ENCODE measurements at places on chromosomes 11 and 22.

GRCh38 chr22:19430890-19431541 lies 517 bp downstream of the HIRA start:
- H3K27me3 ChIP-seq, result no peaks in the 10 kb centered on the region
- peak overlapping the region; percentile 91 for H3K27ac ChIP-seq
- no peaks in the 10 kb centered on the region for H3K36me3 ChIP-seq
- H3K4me3 ChIP-seq, result peak overlapping the region; percentile 93

GRCh38 chr22:31080848-31081649 lies at the start of gene SMTN:
Gene SMTN, plus strand, starts transcription at chr22:31081318. Its CDS starts 1,941 bp downstream, at chr22:31083259.
- no peaks in the 10 kb centered on the region for H3K4me1 ChIP-seq
- DNase-seq, result peak; percentile 93
- no peaks in the 10 kb centered on the region for H3K27me3 ChIP-seq
- peak within 1 kb of the TSS; percentile 71 for H3K4me3 ChIP-seq

DNA sequence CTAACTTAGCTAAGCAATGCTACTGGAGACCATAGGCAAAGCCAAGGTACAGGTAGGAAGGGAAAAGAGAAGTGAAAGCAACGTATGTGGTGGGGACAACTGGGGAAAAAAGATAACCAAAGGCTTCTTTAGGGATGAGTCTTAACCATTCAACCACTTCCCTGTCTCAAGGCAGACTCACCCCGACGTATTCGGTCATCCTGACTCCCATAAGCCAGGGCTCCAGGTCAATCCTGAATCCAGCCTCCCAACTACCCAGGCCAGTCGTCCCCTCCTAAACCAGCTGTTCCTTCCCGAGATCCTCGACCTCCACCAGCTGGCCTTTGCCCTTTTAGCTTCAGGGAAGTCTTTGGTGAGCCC lies 330 bp downstream of the ACP2 start:
- no peak for DNase-seq
- H3K4me1 ChIP-seq, result peaks cover 7% of the 10 kb centered on the region
- no peaks in the 10 kb centered on the region for H3K36me3 ChIP-seq
- peak overlapping the region; percentile 72 for H3K4me3 ChIP-seq

DNA sequence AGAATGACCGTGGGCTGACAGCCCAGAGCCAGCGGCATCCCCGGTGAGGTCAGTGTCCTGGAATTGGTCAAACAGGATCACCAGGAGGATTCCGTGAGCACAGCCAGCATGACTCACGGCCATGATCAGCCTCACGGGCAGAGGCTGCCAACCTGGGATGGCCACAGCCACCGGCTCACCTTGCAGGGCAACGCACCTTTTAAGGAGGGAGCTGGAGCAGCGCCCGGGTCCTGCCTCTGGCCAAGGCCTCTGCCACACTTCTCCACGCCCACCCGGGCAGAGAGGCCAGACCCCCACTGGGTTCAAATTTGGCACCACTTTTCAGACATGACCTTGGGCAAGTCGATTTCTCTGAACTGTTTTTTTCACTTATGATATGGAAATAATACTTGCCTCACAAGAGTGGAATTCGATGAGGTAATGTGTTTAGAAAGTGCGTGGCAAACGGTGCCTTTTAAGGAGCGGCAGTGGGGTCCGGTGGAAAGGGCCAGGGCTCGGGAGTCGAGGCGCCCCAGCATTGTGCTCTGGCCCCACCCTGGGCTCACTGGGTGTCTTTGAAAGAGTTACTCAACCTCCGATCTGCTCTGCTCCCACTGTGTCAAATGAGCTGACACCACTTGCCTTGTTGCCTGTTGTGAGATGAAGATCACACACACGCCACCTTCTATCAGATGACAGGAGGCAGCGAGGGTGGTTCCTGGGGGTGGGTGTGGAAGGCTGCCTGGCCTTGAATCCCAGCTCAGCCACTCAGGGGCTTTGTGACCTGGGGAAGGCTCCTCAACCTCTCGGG lies 16.0 kb downstream of the TXN2 start:
- peak; percentile 94 for DNase-seq
- H3K27me3 ChIP-seq, result no peaks in the 10 kb centered on the region
- H3K4me3 ChIP-seq, result no peak overlapping the region
- peak overlapping the region; percentile 93 for H3K27ac ChIP-seq
- peaks cover 54% of the 10 kb centered on the region for H3K4me1 ChIP-seq

- no peaks in the 10 kb centered on the region for H3K4me1 ChIP-seq
- no peak overlapping the region for H3K27ac ChIP-seq
- DNase-seq, result no peak
Measured at GRCh38 chr11:119865661-119866156, 136.7 kb upstream of the NECTIN1 start.

DNA sequence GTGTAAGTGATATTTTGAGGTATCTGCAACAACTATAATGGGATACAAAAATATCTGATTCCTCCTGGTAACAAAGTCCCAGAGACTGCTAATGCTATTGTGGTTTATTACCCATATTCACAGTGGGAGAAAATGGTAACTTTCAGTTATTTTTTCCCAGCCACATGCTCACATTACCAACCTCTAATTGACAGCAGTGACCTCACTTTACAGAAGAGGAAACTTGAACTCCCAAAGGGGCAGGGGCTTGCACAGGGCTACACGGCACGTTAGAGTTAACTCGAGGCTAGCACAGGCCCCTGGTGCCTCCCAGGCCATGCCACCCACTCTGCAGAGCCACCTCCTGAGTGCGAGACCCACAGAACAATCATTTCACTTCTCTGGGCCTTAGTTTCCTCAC lies 132.4 kb downstream of the TENM4 start:
- H3K27me3 ChIP-seq, result no peaks in the 10 kb centered on the region
- no peaks in the 10 kb centered on the region for H3K4me1 ChIP-seq
- no peak overlapping the region for H3K4me3 ChIP-seq
- H3K36me3 ChIP-seq, result no peaks in the 10 kb centered on the region
- no peak for DNase-seq

- no peak for DNase-seq
- no peaks in the 10 kb centered on the region for H3K27me3 ChIP-seq
- no peak overlapping the region for H3K4me3 ChIP-seq
Measured at GRCh38 chr11:88317536-88317935, 20.0 kb downstream of the CTSC start.

GRCh38 chr22:46432164-46433068 lies 96.9 kb downstream of the TRMU start:
- peak overlapping the region; percentile 47 for H3K4me3 ChIP-seq
- DNase-seq, result no peak
- H3K36me3 ChIP-seq, result no peaks in the 10 kb centered on the region
- no peaks in the 10 kb centered on the region for H3K4me1 ChIP-seq
- H3K27ac ChIP-seq, result peak overlapping the region; percentile 12

DNA sequence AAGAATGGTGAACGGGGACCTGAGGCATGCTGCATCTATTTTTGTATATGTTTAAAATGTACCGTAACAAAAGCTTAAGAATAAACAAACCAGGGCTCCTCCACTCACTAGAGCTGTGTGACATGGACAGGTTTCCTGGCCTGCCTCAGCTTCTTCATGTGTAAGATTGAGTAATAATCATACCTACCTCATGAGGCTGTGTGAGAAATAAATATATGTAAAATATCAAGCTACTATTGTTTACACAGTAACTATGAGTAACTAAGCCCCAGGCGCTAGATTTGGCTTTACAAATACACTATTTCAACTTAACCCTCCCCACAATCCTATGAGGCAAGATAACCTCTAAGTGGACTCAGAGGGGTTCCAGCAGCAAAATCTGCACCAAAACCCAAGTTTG lies 66.4 kb downstream of the SMCO4 start:
- no peaks in the 10 kb centered on the region for H3K27me3 ChIP-seq
- H3K36me3 ChIP-seq, result no peaks in the 10 kb centered on the region
- no peaks in the 10 kb centered on the region for H3K4me1 ChIP-seq
- no peak for DNase-seq
- H3K27ac ChIP-seq, result no peak overlapping the region

DNA sequence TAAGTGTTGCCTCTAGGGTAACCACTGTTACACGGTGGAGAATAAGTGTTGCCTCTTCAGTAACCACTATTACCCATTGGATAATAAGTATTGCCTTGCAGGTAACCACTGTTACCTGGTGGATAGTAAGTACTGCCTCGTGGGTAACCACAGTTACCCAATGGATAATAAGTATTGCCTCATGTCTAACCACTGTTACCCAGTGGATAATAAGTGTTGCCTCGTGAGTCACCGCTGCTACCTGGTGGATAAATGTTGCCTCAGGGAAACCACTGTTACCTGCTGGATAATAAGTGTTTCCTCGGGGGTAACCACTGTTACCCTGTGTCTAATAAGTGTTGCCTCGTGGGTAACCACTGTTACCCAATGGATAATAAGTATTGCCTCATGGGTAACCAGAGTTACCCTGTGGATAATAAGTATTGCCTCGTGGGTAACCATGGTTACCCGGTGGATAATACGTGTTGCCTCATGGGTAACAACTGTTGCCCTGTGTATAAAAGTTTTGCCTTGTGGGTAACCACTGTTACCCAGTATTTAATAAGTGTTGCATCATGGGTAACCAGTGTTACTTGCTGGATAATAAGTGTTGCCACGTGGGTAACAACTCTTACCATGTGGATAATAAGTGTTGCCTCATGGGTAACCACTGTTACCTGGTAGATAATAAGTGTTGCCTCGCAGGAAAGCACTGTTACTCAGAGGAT lies 12.3 kb upstream of the NXPE4 start:
- no peaks in the 10 kb centered on the region for H3K27me3 ChIP-seq
- H3K4me1 ChIP-seq, result no peaks in the 10 kb centered on the region
- no peaks in the 10 kb centered on the region for H3K36me3 ChIP-seq
- H3K4me3 ChIP-seq, result no peak overlapping the region
- no peak overlapping the region for H3K27ac ChIP-seq

DNA sequence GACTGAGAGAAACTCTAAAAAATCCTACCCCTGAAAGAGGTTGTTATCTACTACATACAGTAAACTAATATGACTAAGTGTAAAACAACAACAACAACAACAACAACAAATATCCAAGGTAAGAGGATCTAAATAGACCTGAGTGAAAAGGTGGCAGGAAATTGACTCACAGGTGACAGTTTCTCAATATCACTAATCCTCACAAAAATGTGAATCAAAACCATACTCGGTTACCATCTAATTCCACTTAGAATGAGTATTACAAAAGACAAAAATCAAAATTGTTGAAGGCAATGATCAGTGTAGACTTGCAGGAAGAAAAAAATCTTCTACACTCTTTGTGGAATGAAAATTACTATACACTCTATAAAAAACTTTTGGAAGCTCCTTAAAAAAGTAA lies 17.5 kb downstream of the RGL4 start:
- no peaks in the 10 kb centered on the region for H3K36me3 ChIP-seq
- H3K4me1 ChIP-seq, result no peaks in the 10 kb centered on the region
- H3K27ac ChIP-seq, result no peak overlapping the region
- no peak overlapping the region for H3K4me3 ChIP-seq
- no peaks in the 10 kb centered on the region for H3K27me3 ChIP-seq

DNA sequence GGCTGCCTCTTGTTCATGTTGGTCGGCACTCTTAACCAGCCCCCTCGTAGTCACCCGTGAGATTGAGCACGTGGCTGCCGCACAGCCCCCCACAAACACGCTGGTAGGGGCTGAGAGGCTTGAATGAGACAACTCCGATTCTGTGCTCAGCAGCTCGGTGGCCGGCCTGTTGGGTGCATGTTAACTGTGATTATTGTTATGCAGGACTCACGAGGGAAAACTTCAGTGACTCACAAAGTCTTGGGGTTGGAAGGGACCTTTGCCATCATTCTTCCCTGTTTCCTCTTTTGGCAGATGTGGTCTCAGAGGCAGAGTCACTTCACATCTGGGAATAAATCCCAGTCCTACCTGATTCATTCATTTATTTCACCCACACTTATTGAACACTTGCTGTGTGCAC lies 75.2 kb downstream of the ADAMTS15 start:
- H3K36me3 ChIP-seq, result no peaks in the 10 kb centered on the region
- H3K27me3 ChIP-seq, result no peaks in the 10 kb centered on the region
- H3K4me3 ChIP-seq, result no peak overlapping the region
- H3K27ac ChIP-seq, result peak overlapping the region; percentile 95
- DNase-seq, result no peak

DNA sequence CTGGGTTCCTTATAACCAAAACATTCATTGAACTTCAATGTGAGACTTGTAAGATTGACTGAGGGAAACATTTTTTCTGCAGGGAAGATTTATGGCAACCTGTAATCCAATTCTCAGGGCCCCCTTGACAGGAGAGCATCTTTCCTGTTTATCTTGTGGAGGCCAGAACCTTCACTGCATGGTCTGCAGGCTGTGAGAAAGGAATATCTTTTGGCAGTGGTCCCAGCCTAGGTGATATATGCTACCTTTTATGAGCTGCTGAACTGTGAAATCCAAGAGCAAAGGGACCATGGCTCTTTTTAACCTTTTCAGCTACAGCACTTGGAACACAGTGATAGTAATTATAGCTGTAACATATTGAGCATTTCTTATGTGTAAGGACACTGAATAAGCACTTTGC lies 590.2 kb upstream of the B3GAT1 start:
- no peaks in the 10 kb centered on the region for H3K36me3 ChIP-seq
- H3K4me3 ChIP-seq, result no peak overlapping the region
- H3K27me3 ChIP-seq, result peaks cover 14% of the 10 kb centered on the region
- no peak for DNase-seq
- H3K4me1 ChIP-seq, result no peaks in the 10 kb centered on the region
- H3K27ac ChIP-seq, result no peak overlapping the region

GRCh38 chr11:80261776-80262175 lies 820.9 kb upstream of the TENM4 start:
- peaks cover 4% of the 10 kb centered on the region for H3K36me3 ChIP-seq
- no peak for DNase-seq
- H3K27me3 ChIP-seq, result no peaks in the 10 kb centered on the region
- H3K4me1 ChIP-seq, result no peaks in the 10 kb centered on the region
- H3K4me3 ChIP-seq, result no peak overlapping the region

DNA sequence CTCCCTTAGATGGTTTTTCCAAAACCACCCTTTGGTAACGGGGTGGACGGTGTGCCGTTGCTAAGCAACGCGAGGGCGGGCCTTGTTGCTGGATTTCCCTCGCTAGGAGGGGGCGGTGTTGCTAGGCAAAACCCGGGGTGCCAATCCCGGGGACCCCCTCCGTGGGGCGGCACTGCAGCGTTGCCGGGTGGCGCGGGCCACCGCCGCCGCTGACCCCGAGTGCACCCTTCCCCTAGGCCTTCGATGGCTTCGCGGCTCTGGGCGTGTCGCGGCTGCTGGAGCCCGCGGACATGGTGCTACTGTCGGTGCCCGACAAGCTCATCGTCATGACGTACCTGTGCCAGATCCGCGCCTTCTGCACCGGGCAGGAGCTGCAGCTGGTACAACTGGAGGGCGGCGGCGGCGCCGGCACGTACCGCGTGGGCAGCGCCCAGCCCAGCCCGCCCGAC lies 8.9 kb downstream of the EHBP1L1 start:
- no peaks in the 10 kb centered on the region for H3K27me3 ChIP-seq

- H3K4me3 ChIP-seq, result no peak overlapping the region
- no peaks in the 10 kb centered on the region for H3K27me3 ChIP-seq
- no peak overlapping the region for H3K27ac ChIP-seq
- no peak for DNase-seq
- H3K36me3 ChIP-seq, result no peaks in the 10 kb centered on the region
Measured at GRCh38 chr11:102950622-102951081, 4.9 kb downstream of the MMP13 start.

DNA sequence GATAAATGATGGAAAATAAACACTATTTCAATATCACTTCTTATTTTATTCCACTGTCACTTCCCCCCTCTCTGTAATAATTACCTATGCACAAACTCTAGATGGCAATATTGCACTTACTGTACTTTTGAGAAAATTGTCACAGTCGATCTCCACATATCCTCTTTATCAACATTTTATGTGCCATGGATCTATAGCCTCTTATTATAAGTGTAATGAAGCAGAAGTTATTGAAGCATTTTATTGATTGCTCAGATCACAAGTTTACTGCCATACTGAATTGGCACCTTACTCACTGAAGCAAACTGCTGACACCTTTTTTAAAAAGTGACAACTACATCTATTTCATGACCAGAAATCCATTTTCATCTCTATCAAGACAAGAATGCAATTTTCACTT lies 133.4 kb downstream of the DCDC1 start:
- no peaks in the 10 kb centered on the region for H3K27me3 ChIP-seq
- no peak overlapping the region for H3K4me3 ChIP-seq
- no peaks in the 10 kb centered on the region for H3K4me1 ChIP-seq
- DNase-seq, result no peak
- no peaks in the 10 kb centered on the region for H3K36me3 ChIP-seq

Data from breast epithelium (tissue), 4 donors.